ENCODE measurements at places on chromosomes 12 and 14.
A peak's percentile ranks its signal among the peaks of the same experiment; 100 is the strongest.

DNA sequence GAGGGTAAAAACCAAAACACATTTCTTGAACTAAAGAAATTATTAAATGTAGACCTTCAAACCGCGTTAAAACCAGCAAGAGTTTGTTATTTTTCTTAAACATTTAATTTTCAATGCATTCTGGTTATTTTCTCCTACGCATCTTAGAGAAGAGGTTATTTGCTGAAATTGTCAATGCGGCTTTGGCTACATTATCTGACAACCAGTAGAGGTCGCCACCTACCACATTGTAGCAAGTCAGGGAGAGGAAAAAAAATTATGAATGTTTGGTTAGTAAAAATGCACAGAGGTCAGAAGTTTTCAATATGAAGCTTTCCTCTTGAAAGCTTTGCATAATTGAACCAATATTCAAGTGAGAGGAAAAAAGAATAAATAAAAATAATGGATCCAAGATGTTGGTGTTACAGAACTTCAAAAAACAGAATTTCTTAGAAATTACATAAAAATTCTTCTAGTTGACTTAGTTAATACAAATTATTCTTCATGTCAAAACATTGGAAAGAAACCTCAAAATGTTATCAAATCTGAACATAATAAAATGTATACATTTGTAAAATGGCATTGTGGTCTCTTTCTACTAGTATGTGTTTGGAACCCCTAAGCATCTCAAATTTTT lies 159.4 kb upstream of the TMTC2 start:
- DNase-seq, result peak; percentile 39

- DNase-seq, result no peak
Measured at GRCh38 chr14:63747846-63748245, 20.0 kb upstream of the SGPP1 start.

DNA sequence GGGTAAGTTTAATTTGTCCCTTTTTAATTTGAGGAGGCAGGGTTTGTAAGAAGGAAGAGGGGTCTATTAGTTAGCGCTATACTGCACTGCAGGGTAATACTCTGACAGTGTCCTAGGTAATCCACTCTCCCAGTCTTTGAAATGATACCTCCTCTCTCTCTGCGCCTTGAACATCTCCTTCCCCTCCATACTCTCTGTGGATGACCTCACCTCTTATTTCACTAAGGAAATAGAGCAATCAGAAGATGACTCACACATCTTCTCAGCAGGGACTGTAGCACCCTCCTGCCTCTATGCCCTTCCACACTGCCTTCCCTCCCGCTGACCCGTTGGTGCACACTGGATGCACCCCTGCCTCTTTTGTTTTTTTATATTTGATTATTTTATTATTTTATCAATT lies 94.2 kb downstream of the GRIP1 start:
- DNase-seq, result no peak

GRCh38 chr14:99747582-99748330 lies 45.5 kb upstream of the EML1 start:
- DNase-seq, result no peak

DNA sequence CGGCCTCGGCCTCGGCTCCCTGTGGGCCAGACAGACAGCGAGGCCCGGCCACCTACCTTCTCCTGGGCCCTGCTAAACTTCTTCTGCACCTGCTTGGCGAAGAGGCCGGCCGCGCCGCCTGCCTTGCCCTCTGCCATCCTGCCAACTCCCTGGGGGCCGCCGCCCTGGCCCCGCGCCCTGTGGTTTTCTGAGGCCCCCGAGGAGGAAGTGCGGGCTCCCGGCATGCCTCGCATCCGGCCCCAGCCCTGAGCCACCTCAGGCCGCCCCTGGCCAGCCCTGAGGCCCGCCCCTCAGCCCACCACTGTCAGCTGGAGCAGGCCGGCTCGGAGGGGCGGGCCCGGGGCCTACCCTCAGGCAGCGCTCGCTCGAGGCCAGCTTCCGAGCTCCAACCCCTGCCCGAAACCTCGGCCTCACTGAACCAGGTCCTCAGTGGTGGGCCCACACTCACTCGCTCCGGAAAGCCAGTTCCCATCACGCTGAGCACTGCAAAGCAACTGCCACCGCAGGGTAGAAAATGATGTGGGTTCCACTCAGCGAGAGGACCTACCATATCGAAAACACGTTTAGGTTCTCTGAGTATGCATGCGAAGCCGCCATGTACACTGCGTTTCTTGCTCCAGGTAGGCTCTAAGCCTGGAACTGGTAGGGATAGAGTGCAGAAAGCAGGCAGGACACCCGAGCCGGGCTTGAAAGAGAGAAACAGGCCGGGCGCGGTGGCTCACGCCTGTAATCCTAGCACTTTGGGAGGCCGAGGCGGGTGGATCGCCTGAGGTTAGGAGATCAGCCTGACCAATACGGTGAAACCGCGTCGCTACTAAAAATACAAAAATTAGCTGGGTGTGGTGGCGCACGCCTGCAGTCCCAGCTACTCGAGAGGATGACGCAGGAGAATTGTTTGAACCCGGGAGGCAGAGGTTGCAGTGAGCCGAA lies at the start of gene BIN2:
Gene BIN2 (minus strand): TSS at position 209 of the 930 bp plus-strand sequence. CDS start 72 bp downstream, at position 137.
- DNase-seq, result no peak

DNA sequence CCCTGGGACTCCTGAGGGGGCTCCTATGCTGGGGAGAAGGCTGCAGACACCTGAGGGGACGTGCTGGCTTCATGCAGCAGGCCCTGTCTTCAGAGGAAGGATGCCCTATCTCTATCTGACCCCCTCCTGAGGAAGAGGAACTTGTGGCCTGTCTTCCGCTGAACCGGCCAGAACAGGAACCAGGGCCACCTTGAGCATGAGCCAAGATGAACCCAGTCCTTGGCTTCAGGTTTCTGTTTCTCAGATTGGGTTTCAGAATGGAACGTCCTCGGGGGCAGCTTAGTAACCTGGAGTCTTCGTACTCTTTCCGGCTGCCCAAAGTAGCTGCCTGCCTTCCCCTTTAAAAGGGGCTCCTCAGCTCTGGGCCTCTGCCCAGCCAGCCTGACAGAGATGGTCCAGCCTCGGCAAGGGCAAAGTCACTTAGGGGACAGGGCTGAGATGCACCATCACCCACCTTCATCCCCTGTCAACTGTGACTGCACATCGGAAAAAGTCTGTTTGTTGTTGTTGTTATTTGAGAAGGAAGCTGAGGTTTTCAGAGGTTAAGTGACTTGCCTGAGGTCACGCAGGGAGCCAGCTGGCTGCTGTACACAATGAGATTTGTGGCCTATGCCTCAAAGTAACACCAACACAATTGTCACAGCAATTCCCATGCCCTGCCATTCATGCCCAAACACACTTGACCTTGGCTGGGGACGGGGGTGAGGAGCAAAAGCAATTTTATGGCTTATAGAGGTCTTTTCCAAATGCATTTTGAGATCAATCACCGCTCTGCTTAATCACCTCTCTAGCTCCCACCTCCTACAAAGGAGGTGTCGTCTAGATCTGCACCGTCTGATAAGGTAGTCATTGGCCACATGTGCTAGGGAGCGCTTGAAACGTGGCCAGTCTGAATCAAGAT lies 13.4 kb downstream of the ASB2 start:
- no peak for DNase-seq

DNA sequence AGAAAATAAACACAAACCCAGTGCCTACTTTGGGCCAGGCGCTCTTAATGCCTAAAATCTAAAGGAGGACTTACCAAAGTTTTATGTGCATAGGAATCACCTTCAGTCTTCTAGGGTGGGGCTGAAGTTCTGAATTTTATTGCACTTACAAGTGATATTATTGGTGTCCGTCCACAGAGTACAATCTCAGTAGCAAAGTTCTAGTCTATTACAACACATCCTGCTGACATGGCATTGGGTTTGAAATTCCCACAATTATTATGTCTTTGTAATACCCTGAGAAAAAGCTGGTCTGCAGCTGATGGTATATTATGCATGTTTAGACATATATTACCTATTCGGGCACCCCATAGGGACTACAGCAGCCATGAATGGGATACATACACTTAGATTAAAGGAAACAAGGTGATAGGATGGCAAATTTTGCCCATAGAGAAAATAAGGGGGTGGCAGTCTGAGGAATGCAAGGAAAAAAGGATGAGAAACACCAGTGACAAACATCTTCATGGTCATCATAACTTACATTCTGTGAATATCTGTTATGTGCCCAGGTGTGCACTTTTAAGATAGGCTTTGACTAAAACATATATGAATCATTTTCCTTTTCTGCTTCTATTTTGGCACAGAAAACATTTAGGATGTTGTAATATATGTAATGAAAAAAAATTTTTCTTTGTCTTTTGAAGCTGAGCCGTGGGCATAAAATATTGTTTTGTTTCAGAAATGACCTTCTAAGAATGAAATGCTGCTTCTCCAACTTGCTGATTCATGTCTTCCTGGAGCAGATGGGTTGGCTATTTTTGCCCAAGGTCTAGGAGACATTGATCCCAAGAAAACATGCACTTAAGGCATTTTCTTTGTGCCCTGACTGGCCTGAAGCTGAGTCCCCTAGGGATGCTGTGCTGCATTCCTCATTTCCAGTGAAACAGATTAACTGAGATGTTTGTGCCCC lies 27.2 kb upstream of the ALG10 start:
- no peak for DNase-seq

DNA sequence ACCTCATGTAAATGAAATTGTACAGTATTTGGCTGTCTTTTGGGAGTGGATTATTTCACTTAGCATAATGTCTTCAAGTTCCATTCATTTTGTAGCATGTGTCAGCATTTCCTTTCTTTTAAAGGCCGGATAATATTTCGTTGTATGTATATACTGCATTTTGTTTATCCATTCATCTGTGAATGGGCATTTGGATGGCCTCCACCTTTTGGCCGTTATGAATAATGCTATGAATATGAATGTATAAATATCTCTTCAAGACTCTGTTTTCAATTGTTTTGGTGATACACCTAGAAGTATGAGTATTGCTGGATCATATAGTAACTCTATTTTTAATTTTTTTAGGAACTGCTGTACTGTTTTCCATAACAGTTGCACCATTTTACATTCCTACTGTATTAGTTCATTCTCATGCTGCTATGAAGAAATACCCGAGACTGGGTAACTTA lies 164.9 kb downstream of the DYRK2 start:
- no peak for DNase-seq

DNA sequence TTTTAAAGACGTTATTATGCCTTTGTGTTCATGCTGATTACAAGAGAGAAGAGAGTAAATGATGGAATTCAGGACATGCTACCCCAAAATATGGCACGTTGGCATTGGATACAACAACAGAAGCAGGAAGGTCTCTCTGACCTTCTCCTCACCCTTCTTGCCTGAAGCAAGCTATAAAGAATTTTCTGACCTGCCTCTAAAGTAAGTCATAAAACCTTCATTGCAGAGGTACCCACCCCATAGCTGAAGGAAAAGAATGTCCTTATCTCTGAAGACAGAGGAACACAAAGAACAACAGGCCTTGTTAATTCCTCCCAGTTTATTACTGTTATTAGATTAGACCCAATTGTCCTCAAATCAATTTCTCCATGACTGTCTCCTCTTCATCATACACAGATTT lies 176.2 kb downstream of the FBXL14 start:
- no peak for DNase-seq

- no peak for DNase-seq
Measured at GRCh38 chr14:43896044-43896443, 611.0 kb downstream of the FSCB start.

DNA sequence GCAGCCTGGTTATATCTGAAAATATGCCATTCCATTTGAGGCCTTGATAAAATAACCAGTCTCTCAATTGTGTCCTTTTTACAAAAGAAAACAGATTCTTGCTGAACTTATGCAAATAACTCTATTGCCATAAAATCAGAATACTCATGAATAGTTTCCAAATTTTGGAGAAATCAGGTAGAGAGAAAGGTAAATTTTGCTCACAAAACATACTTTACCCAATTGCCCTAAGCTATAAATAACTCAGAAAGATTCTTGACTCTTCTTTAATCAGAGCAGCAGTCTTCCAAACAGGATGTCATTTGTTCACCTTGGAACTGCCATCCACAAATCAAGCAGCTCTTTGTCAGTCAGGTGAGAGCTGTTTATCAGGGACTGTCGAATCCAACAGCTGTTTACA lies 12.6 kb downstream of the ZNF26 start:
- DNase-seq, result no peak

DNA sequence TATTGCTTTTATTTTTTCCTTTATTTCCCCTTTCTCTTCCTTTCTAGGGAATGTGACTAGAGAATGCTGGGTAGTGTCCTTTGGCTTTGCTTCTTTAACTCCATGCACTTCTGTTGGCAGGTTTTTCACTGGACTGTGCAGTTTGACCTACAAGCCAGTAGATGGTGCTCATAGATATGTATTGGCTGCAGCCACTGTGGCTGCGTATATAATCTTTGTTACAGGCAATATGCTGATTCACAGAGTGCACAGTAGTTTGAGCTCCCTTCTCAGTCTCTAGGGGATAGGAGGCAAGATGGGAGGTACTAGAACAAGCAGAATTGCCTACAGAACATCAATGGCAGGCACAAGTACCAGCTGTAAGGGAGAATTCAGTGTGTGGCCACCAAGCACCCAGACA lies 503.5 kb downstream of the LRFN5 start:
- DNase-seq, result peak; percentile 25

DNA sequence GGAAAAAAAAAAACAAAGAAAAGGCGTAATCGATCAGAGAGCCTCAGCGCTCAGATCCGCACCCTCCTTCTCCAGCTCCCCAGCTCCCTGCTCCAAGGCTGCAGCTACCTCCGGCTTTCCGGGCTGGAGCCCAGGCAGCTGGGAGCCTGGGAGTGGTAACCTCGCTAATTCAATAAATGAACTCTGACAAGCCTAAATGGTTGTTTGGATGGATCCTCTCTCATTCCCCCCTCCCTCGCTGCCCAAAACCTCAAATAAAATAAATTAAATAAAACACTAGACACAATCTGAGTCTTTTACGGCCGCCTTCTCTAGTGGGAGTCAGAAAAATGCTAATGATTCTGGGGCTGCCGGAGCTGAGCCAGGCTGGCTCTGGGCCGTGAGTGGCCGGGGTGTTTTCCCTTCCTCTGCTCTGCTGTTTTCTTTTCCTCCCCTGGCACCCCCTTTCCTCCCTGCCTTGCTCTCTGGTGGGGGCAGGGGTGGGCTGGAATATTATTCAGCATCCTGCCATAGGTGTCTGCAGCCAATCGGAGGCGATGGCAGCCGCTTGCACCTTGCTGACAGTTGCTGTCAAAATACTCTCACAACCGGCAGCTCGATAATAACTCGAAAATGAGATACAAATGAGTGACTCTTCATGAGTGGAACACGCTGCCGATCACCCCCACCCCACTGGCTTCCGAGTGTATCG lies 76.1 kb downstream of the RBM19 start:
- no peak for DNase-seq

DNA sequence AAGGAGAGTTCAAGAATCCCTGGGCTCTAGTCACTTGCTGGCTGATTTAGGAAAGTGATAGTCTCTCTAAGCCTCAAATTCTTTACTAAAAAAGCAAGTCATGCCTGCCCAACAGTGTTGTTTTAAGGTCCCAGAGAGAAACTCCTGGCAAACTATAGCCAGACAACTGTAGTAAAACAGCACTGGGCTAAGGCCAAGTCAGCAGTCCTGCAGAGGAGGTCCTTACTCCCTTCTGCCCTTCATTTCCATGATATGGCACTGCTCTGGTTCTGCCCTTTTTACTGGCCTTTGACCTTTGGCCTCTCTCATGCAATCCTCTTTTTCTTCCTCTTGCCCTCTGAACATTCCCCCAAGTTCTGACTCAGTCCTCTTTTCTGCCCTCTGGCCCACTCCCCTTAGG lies 74.9 kb downstream of the VWF start:
- DNase-seq, result no peak
